ENCODE measurements at places on chromosomes 1 and 21.

- no peak for DNase-seq
Observed at GRCh38 chr1:200176181-200176580, 148.7 kb downstream of the NR5A2 start.

DNA sequence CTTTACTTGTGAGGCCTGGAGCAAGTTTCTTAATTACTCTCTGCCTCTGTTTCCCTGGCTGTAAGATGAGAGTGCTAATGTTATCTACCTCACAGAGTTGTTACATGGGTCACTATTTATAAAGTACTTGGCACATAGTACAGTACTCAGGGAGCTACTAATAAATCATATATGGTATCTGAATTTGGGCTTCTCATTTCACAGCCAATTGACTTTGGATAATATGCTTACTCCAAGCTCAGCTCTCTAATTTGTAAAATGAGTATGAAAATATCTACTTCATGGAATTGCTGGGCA lies 108.5 kb upstream of the HOOK1 start:
- DNase-seq = no peak

- DNase-seq = no peak
Observed at GRCh38 chr1:10632691-10633090, 157.9 kb downstream of the PEX14 start.

DNA sequence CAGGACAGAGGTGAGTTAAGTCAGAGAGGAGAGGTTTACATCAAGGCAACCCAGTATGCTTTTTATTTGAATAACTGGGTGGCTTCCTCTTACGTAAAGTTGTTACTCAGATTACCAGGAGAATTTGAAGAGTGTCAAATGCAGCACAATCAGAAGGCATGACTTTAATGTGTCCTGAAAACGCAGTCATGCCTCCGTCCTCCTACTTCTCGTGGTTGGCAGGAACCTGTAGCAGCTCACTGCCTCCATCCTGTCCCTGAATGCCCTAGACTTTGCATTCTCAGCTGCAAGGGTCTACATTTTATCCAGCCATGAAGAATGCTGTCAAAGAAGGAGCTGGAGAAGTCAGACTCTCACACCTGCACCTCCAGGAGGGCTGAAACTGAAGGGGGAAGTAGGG lies 66.7 kb downstream of the MIS18A start:
- DNase-seq = no peak

GRCh38 chr1:201468501-201468843 lies 516 bp downstream of the PHLDA3 start:
- peak; percentile 30 for DNase-seq

- no peak for DNase-seq
Observed at GRCh38 chr1:116711263-116711840, 42.9 kb upstream of the CD2 start.

- DNase-seq = no peak
Observed at GRCh38 chr1:26574018-26574417, 44.5 kb downstream of the RPS6KA1 start.

- no peak for DNase-seq
Observed at GRCh38 chr1:33302325-33302724, 18.6 kb downstream of the A3GALT2 start.

Data from LHCN-M2 (cell line).